ENCODE measurements at places on chromosomes 4 and X. TPM values are rescaled to one million over a fixed set of nuclear protein-coding genes. Genes with fewer than 3 reads are reported as not detected.

MAMLD1 gene
- not detected for polyA plus RNA-seq

HPSE gene
- 3.8 TPM for polyA plus RNA-seq

BGN gene
- polyA plus RNA-seq: not detected

KLHL13 gene
- 2.2 TPM for polyA plus RNA-seq

SMARCAD1 gene
- polyA plus RNA-seq: 12.6 TPM

FTSJ1 gene
- polyA plus RNA-seq: 56.4 TPM
